ENCODE measurements at places on chromosomes 1 and 21.

DNA sequence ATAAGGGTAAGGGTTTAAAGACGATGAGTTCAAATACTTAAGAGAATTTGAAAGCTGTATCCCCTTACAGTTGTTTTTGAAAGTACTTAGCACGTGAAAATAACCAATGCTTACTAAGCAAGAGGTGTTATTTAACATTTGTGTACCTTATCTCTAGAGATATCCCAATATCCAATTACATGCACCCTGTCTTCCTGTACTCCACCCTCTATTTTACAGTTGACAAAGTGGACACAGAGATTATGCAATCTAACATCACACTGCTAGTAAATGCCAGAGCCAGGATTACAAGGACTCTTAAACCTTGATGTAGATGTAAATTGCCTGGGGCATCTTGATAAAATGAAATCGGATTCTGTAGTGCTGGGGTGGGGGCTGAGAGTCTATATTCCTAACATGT, 72.0 kb downstream of the GDAP2 start:
- no peak for DNase-seq
- H3K27me3 ChIP-seq = no peaks in the 10 kb centered on the region
- H3K36me3 ChIP-seq = no peaks in the 10 kb centered on the region
- H3K4me3 ChIP-seq = no peak overlapping the region

- no peaks in the 10 kb centered on the region for H3K27me3 ChIP-seq
- H3K36me3 ChIP-seq = no peaks in the 10 kb centered on the region
- peak overlapping the region; percentile 7 for H3K27ac ChIP-seq
- H3K4me3 ChIP-seq = peak overlapping the region; percentile 80
- peak; percentile 80 for DNase-seq
- peaks cover 85% of the 10 kb centered on the region for H3K4me1 ChIP-seq
Observed at GRCh38 chr1:205284420-205285144, 37.0 kb downstream of the NUAK2 start.

DNA sequence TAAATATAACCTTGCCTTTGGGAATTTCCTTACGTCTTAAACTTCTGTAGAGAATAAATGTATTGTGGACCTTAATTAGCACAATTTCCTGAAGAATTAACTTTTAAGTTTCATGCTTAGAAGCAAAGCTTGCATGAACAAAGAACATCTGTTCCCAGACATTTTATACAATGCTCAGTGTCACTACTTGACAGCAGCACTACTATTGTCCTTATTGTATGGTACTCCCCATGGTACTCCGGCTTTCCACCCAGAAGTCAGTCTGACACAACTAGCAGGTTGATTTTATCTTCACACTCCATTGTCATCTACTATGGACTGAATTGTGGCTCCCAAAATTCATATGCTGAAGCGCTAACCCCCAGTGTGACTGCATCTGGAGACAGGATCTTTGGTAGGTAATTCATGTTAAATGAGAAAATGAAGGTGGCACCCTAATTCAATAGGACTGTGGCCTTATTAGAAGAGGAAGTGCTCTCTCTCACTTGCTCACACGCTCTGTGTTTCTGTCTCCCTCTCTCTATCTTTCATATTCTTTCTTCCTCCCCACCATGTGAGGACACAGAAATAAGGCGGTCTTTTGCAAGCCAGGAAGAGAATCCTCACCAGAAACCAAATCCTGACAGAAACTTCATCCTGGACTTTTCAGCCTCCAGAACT, 10.7 kb upstream of the OR2B11 start:
- no peaks in the 10 kb centered on the region for H3K36me3 ChIP-seq
- no peak overlapping the region for H3K27ac ChIP-seq
- no peak overlapping the region for H3K4me3 ChIP-seq
- DNase-seq = no peak
- no peaks in the 10 kb centered on the region for H3K27me3 ChIP-seq

DNA sequence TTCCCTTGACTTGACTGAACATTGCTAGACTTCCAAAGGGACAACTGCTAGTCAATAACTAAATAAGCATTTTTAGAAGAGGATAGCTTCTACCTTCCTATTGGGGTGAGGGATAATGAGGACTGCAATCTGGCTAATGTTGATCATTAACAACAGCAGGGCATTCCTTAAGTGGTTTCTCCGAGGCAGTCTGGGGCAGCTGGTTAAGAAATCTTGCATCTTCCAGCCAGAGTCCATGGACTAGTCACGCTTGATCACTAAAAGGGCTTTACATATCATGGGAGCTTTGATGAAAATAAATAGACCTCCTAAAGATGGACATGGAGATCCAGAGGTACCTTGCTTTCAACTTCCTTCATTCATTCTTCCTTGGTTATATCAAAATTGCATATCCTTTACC, 329.4 kb upstream of the ESRRG start:
- H3K27me3 ChIP-seq = no peaks in the 10 kb centered on the region
- H3K4me3 ChIP-seq = no peak overlapping the region
- H3K36me3 ChIP-seq = no peaks in the 10 kb centered on the region
- no peak for DNase-seq

GRCh38 chr21:16159213-16159970, 429.6 kb downstream of the USP25 start:
- H3K4me3 ChIP-seq = no peak overlapping the region
- no peak for DNase-seq
- no peaks in the 10 kb centered on the region for H3K36me3 ChIP-seq
- H3K4me1 ChIP-seq = no peaks in the 10 kb centered on the region

Measured in CD8-positive, alpha-beta memory T cell (primary cell).